Activated naive CD4-positive, alpha-beta T cell treated with Interleukin-2 at 50 U/mL for 16 hours (primary cell): ENCODE measurements at places on chromosomes 16 and 17.

GRCh38 chr16:19760356-19761060 is 42.4 kb downstream of the IQCK start:
- DNase-seq: no peak

DNA sequence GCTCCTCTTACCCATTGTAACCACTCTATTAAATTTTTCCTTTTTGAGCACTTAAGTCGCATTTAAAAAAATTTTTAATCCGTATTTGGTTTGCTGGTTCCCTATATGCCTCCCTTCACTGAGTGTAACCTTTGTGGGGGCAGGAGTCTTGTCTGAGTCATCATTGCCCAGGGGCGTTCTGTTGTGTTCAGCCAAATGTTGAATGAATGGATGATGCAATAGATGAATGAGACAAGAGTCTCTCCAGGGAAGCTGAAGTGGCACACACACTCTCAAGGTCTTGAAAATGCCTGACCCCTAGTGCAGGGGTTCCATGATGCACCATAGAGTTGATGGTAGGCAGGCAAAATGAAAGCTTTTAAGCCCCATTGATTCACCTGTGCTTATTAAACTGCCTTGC is 123.0 kb upstream of the RBFOX1 start:
- DNase-seq: no peak

GRCh38 chr17:12683299-12683698 is 17.6 kb downstream of the MYOCD start:
- no peak for DNase-seq

DNA sequence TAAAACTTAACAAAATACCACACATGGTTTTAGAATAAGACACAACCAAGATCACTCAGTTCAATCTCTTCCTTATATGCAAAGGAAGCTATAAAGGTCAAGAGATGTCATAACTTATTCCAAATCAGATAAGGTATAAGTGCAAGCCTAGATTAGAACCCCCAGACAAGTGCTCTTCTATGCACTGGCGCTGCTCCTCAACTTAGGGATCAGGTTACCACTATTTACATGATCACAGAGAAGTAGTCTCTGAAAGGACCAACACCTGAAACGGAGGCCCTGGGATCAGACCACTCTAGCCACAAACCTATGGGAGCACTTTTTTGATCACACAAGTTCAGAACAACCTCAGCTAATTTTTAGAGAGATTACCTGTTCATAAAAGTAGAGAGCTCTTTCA is 16.6 kb downstream of the COPS3 start:
- no peak for DNase-seq

DNA sequence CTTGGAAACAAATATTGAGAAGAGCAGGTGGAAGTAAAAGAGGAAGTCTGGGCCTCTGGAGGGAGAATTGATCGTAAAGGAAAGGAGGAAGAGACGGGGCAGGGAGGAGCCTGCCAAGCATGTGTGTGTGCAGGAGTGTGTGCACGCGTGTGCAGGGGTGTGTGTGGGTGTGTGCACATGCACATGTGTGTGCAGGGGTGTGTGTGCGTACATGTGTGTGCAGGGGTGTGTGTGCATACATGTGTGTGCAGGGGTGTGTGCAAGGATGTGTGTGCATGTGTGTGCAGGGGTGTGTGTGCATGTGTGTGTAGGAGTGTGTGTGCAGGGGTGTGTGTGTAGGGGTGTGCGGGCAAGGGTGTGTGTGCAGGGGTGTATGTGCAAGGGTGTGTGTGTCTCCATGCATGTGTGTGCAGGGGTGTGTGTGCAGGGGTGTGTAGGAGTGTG is 10.0 kb downstream of the CEP295NL start:
- DNase-seq: no peak

DNA sequence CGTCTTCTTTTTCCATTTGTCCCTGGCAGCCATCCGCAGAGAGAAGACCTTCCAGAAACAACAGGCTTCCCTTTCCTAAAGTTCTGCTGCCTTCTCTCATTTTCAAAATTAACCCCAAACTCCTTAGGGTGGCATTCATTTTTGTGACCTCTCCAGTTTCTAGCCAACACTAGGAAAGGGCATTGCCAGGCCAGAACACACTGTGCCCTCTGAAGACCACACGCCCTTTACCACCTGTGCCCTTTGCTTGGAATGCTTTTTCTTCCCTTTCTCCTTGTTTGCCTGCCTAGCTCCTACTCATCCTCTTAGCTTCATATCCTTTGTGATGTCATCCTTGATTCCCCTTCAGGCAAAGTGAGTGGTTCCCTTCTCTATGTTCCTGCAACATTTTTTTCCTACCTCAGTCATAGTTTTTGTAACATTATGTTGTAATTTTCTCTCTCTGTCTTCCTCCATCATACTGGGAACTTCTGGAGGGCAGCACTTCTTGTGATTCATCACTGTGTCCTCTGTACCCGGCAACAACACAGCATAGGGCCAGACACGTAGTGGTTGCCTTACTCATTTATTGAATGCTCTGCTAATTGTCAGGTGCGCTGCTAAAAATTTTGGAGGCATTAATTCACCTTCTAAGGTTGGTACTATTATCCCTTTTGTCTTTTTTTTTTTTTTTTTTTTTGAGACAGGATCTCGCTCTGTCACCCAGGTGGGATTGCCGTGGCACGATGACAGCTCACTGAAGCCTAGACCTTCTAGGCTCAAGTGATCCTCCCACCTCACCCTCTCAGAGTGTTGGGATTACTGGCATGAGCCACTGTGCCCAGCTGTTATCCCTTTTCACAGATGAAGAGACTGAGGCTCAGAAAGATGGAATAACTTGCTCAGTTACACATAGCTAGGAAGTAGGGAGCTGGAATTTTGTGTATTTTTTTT is 1.0 kb downstream of the KAT8 start:
- no peak for DNase-seq

GRCh38 chr16:80125677-80126076 is 415.1 kb upstream of the DYNLRB2 start:
- DNase-seq: no peak

- peak; percentile 62 for DNase-seq
Observed at GRCh38 chr16:29148867-29149272, 164.0 kb downstream of the LAT start.

DNA sequence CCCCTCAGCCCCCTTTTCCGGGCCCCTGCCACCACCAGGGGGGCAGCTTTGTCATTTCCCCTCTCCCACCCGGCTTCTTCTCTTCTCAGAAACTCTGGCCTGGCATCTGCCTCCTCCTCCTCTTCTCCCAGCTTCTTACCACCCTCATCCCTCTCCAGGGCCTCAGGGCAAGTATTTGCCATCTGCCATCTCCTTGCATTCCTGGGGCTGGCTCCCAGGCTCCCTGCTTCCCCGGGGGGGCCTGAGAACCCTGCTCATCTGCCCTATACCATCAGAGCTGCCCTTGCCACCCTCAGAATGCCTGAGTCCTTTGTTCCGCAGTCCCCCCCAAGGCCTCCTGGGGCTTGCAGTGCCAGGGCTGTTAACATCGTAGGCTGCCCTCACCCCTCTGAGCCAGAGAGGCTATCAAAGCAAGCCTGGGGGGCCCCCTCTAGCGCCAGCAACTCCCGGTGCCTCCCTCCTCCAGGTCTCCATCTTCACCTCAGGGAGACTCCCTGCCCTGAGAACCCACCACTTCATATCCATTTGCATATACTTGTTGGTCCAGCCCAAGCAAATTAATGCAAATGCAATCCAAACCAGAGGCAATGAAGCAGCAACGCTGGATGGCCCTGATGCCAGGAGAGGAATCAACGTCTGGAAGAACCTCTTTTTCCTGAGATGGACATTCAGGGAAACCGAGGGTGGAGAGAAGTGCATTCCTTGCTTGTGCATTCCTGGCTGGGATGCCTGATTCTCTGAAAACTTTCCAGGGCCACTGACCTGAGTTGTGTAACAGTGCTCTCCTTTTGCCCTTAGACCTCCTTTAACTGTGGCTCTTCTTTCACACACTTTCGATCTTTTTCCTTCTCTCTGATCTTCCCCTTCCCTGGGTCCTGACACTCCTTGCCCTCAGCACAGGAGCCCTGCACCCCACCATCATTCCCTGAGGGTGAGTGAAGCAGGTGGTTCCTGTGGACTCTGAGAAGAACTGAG is 20.7 kb upstream of the SP2 start:
- no peak for DNase-seq

GRCh38 chr16:86002178-86002900 is 103.4 kb downstream of the IRF8 start:
- no peak for DNase-seq

DNA sequence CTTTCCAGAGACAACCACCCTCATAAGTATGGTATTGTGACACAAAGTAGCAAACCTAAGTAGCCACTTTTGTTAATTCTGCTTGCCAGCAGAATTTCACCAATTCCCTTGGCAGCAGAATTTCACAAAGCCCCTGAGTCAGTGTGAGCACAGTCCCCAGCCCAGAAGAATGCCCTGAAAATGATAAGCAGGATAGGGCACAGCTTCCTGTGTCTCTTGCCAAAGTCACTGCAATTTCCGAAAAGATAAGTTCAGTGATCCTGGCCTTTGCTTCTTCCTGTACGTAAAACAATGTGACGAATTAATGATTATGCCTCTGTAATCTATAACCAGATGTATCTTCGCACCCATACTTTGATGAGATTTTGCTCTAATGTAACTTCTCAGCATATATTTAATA is 16.0 kb upstream of the WIPF2 start:
- no peak for DNase-seq

DNA sequence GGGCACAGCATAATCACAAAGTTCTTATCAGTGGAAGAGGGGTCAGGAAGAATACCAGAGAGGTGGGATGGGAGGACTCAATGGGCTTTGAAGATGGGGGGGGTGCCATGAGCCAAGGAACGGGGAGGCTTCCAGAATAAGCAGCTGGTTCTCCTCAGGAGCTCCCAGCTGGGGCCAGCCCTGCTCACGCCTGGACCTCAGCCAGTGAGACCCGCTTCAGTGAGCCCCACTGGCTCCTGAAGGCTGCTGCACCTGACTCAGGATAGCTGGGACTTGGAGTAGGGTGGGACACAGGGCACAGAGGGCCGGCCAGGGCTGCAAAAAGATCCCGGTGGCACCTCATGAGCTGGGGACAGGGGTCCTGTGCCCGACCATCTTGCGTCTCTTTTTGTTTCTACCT is 24.4 kb upstream of the ZC3H18 start:
- DNase-seq: no peak

DNA sequence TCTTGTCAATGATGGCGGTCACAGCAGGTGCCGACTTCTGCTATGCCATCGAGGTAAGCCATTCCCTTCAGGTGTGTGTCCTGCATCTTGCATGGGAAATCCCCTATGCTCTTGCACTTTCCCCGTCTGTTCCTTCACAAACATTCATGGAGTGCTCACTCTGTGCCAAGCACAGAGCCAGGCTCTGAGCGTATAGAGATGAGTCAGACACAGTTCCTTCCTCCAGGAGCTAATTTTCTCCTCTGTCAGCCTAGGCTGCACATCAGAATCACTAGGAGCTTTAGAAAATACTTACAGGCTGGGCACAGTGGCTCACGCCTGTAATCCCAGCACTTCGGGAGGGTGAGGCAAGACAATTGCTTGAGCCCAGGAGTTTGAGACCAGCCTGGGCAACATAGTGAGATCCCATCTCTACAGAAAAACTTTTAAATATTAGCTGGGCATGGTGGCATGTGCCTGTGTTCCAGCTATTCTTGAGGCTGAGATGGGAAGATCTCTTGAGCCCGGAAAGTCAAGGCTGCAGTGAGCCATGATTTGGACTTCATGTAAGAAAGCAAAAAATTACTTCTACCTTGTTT is 14.1 kb downstream of the PRMT7 start:
- no peak for DNase-seq

DNA sequence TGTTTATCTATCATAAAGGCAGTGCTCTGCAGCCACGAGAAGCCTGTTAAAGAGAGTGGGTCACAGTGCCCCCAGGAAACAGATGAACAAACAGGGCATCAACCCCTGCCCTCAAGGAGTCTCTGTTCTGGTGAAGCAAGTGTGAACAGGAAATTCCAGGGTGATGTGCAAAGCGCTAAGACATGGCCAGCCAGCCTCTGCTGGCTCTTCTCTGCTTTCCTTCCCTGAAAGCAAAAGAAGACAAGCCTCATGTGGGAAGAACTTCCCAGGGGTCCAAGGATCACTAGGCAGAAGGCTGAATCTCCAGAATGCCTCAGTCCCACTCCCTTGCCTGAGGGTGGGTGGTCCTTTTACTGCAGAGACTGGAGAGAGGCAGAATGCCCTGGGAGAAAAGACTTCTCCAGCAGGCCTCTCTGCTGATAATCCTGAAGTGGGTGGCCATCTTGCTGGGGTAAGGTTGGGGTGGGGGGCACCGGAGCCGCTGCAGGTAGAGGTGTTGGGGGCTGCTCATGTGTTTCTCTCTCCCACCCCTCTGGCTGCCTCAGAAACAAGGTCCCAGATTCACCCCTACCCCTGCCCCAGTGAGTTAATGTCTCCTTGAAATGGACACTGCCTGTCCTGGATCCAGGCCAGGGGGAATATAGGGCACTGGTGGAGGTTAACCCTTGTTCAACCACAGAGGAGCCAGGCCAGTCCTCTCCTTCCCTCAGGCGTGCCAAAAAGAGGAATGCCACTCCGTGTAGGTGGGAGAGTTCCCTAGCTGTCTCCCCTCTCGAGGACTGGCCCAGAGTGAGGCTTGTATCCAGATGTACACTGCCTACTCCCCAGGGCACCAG is 2.4 kb downstream of the ANKRD13B start:
- no peak for DNase-seq

GRCh38 chr17:78040440-78041385 is 82.2 kb downstream of the TNRC6C start:
- DNase-seq: peak; percentile 22
